ENCODE measurements at places on chromosomes 1 and 21.

- no peak for DNase-seq
Observed at GRCh38 chr1:189275796-189276195, 1201.9 kb downstream of the BRINP3 start.

- DNase-seq: no peak
Observed at GRCh38 chr1:168088511-168089325, 48.0 kb downstream of the GPR161 start.

- DNase-seq: no peak
Observed at GRCh38 chr1:12343823-12344487, 114.1 kb downstream of the VPS13D start.

- DNase-seq: no peak
Observed at GRCh38 chr1:176820391-176821031, 344.0 kb downstream of the ASTN1 start.

DNA sequence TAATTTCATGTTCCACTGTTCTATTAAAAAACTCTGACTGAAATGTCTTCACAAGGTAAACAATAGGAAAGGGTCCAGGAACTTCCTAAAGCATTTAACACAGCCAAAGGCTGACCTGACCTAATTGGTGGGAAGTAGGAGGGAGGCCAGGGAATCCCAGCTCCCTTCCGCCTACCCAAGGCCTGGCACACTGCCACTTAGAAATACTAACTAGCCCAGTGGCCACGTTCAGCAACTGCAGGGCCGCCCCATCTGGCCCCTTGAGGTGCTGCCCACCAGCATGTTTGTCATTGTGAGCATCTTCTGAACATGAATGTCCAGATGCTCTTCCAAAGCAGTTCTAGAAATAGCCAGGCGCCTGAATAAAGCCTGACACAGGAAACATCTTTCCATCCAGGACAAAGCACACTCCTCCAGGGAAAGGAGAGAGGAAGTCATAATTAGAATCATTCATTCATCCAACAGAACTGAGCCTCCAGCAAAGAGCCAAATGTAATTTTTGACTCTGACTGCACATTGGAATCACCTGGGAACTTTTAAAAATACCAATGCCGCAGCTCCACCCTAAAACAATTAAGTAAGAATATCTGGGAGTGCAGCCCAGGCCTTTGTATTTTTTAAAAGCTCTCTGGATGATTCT, 44.6 kb upstream of the BCL9 start:
- DNase-seq: no peak

- DNase-seq: no peak
Observed at GRCh38 chr1:27816921-27817630, 13.5 kb upstream of the PPP1R8 start.

DNA sequence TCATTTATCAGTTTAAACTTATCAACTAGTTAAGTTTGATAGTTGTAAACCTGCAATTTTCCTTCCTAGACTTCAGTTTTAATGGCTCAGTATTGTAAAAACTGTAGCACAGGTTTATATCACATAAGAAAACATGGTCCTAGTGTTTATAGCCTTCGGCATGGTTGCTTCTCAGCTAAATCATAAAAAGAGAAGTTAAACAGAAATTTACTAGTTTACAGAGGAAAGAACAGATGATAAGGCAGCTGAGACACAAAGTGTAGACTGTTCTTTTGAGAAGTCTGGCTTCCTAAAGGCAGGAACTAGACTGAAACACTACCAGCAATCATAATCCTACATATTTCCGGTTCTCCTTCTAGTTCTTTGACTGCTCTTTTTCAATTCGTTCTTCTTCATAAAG, 39.8 kb downstream of the WNT2B start:
- DNase-seq: no peak

- no peak for DNase-seq
Observed at GRCh38 chr1:166032572-166033371, 134.0 kb downstream of the FAM78B start.

DNA sequence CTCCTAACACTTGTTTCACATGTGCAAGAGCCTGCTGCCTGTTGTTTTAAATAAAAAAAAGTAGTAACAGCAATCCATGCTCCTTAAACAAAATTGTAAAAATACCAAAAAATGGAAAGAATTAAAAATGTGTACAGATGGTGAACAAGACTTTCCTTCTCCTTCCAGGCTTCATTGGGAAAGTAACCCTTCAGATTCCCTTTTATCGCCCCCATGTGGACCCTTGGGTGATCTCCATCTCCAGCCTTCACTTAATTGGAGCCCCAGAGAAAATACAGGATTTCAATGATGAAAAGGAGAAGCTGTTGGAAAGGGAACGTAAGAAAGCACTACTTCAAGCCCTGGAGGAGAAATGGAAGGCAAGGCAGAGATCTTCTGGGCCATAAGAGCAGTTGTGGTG, 14.2 kb downstream of the VPS13D start:
- no peak for DNase-seq

DNA sequence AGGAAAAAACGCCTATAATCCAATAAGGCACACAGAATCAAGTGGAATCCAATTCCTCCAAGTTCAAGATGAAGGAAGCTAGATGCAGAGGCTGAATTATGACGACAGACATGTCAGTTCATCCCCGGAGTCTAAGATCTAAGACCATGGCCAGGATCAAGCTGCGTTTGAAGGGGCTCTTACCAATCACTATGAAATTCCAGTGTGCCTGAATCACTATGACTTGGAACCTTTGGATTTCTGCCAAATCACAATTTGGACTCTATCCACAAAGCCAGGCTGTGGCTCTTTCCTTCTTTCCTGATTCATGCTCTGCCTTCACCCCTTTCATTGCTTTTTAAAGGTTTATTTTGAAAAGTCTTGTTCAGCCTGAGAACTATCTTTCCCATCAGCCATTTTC, 17.1 kb downstream of the OLIG2 start:
- no peak for DNase-seq

All from H1 (cell line).